Large intestine (tissue), 12 donors: ENCODE measurements at places on chromosomes 11 and 22.

DNA sequence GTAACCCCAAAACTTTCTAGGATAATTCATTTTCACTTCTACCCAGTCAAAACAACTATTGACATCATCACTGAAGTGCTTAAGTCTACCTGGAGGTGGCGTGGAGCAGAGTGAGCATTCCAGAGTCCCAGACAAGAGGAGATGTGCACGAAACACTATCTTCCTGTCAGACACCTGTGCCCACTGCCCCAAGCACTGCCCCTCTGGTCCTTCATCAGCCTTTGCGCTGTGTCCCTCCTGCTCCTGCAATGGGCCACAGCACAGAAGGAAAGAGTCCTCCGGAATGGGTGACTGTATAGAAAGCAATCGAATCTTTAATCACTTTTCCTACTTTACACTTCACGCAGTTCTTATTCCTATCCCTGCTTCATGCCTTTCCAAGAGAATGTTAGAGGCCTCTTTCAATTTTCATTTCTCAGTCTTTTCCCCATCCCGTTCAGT is 512 bp upstream of the GRIA4 start:
- peak; percentile 71 for DNase-seq

DNA sequence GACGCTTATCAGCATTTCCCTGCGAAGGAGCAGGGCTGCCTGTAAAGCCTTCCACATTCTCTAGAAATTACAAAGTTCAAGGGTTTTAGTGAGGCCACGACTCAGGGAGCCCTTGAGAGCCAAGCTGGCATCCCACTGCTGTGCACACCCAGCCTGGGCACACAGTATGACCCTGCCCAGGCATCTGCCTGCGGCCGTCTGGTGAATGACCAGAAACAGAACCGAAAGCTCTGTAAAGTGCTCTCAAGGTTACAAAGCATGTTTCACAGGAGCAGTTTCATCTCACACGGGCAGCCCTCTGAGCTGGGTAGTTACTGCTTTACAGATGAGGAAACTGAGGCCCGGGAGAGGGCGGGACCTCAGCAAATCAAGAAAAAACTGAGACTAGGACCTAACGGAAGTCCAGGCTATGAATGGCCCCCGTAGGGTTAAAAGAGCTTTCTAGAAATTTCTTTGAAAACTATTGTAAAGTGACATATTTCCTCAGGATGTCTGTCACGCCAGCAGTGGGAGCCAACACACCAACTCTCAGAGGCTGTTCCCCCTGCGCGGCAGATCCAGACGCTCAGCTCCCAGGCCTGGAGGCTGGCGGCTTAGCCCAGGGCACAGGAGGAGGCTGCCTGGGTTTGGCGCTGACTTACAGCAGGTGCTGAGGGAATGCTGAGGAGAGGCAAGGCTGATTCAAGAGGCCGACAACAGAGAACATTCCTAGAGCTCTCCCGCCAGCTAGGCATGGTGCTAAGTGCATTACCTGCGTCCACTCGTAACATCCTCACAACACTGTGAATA is 7.7 kb upstream of the TCF20 start:
- no peak for DNase-seq

GRCh38 chr11:10348650-10349280 is 43.9 kb downstream of the ADM start:
- DNase-seq, result no peak

DNA sequence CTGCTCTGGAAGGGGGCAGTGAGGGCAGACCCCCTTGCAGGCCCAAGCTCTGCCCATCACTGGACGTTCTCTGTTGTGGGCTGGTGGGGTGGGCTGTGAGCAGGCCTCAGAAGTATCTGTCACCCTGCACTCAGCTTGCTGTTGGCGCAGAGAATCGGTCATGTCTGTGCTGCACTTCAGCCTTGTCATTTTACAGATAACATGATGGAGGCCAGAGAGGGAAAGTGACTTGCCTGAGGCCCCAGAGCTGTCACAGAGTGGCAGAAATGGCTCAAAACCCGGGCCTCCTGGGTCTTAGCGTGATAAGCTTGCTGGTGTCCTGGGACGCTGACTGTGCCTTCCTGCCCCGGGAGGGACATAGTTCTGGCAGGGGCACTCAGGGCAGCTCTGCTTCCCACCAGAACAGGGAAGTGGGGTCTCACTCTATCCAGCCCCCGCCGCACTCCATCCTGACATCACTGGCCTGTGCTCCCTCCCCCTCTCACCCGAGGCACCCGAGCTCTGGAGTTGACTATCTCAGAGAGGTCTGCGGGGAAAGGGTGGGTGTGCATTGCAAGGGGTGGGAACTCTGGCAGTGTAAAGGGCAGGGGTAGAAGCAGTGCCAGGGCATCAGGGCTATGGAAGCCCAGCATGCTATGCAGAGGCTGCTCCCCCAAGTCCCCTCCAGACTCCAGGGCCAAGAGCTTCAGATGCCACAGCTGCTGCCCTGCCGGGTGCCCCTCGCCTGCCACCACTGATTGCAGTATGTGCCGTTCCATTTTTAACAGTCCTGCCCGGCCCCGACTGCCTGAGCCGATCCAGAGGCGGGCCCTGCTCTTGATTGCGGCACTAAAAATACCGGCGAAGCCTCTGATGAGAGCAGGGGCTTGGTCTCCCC is 50.4 kb upstream of the NECTIN1 start:
- no peak for DNase-seq

DNA sequence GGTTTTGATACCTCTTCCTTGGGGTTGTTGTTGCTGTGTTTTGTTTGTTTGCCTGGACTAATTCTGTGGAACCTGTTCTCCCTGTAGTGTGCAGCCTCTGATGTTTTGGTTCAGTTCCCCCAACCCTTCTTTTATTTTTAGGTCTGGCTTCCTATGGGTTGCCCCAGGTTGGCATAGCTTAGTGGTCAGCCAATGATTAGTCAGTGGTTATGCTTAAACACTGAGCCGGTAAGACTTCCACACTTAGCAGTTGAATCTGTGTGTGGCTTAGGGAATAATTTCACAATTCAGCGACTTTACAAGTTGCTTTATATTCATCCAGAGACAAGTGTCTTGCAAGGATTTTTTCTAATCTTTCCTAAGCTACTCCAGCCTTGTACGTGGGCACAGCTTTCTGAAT is 78.6 kb upstream of the CLPB start:
- DNase-seq, result no peak

- DNase-seq, result no peak
Measured at GRCh38 chr11:134055029-134055428, 13.8 kb upstream of the JAM3 start.

DNA sequence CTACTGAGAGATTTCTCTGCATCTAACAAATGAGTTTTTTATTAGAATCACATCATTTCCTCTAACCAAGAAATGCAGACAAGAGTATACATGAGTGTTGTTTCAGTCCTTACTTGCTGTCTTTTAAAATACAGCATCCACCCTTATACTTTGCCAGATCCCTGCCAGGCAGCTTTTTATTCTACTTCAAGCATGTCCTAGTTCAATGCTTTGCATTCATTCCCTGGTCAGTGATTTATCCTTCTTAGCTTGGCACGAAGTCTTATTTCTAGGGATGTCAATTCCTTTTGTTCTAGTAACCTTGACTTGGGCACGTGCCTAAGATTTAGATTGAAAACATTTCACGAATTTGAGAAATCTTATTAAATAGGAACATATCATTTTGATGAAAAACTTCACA is 307.2 kb upstream of the MPPED2 start:
- DNase-seq, result no peak

- DNase-seq, result peak; percentile 72
Measured at GRCh38 chr11:104043142-104043541, 6.7 kb downstream of the DDI1 start.

- DNase-seq, result peak; percentile 62
Measured at GRCh38 chr11:76807206-76807875, 24.2 kb downstream of the TSKU start.

DNA sequence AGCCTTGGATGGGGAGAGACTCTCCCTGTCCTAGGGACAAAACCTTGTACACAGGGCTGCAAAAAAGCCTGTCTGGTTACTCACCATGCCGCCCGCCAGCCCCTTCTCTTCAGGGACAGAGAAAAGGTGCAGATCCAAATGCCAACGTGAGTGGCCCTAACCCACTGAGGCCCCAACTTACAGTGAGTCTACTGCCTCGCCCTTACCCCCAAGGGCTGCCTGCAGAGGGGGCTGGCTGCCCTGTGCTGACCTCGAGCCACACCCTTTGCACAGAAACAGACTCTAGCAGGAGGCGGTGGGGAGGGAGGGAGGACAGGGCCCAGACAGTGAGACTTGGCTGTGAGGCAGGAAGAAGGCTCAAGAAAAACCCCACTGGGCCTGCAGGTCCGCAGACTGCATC is 13.6 kb upstream of the CHST1 start:
- no peak for DNase-seq
